OCI-LY7 (cell line): ENCODE measurements at places on chromosomes 2 and 18. TPM values are rescaled to one million over a fixed set of nuclear protein-coding genes. Genes with fewer than 3 reads are reported as not detected.

GRCh38 chr2:181632733-181633401, 24.0 kb downstream of the CERKL start:
- DNase-seq = no peak

GRCh38 chr18:64099244-64099643, 49.6 kb downstream of the LINC00305 start:
- peak; percentile 4 for DNase-seq

DNA sequence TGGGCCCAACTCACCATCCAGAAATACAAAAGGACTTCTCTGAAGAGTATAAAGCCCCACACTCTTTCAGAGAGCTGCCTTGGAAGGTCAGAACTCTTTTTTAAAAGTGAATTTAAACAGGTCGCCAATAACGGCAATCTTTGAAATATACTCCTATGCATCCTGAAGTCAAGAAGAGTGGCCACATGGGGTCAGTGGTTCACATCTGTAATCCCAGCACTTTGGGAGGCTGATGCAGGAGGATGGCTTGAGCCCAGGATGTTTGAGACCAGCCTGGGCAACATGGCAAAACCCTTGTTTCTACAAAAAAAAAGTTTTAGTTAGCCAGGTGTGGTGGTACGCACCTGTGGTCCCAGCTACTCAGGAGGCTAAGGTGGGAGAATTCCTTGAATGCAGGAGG, 68.1 kb upstream of the FZD7 start:
- no peak for DNase-seq

- no peak for DNase-seq
Measured at GRCh38 chr2:107008843-107009242, 122.9 kb upstream of the ST6GAL2 start.

DNA sequence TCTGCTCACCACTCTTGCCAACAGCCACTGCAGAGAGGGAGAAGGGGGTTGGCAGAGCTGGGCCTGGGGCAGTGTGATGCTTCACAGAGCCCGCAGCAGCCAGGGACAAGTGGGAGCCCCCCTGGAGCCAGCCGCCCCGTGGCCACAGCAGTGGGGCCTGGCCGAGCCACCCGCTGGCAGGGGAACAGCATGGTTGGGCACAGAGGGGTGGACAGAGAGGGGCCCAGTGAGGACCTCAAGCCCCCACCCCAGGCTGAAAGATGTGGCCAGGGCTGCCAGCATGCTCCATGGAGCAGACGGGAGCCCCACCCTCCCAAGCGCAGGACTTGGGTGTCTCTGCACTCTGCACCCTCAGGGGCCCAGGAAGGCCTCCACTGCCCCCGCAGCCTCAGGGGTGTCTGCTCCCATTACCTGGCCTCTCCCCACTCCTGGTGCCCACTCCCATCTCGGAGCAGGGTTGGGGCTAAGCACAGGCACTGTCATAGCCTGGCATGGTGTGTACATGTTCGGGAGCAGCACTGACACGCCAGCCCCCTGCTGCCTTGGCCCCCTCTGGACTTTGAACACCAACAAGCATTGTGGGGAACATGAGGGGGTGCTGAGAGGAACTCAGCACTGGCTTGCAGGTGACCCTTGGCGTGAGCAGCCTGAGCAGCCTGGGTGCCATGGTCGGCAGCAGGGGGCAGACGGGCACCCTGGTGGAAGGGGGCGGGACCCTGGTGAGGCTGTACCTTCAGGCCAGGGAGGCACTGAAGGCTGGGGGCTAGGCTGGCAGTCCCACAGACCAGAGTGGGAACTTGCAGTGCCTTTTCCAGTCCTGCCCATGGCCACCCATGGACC, 279.6 kb upstream of the CYP26B1 start:
- DNase-seq = no peak

GRCh38 chr18:58313491-58314032, 269.5 kb downstream of the NEDD4L start:
- DNase-seq = no peak

DNA sequence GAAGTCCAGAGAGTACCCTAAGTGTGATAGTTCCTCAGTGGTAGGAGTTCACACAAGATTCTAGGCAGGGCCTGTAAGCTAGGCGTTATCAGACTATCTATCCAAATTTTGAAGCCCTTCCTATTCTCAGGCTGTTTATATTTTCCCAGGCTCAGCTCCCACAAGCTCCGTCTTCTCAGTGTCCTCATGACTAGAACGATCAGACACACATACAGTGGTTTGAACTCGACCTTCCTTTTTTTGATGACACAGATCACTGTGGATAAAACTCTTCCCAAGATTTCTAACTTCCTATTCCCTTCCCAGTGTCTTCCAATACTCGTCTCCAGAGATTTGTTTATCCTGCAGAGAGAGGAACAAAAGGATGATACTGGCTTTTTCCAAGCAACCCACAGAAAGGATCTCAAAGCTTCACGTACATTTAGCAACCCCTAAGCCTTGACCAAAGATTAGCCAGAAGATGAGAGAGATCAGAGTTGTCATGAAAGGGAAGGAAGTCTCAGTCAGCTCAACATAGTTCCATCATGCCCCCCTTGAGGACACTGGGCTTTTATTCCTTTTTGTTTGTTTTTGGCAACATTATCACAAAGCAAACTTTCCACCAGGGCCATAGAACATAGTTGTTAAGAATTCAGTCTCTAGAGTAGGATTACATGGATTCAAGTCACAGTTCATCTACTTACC, 42.3 kb upstream of the DOK6 start:
- no peak for DNase-seq

GRCh38 chr2:130337735-130338325, 4.9 kb upstream of the IMP4 start:
- no peak for DNase-seq

DNA sequence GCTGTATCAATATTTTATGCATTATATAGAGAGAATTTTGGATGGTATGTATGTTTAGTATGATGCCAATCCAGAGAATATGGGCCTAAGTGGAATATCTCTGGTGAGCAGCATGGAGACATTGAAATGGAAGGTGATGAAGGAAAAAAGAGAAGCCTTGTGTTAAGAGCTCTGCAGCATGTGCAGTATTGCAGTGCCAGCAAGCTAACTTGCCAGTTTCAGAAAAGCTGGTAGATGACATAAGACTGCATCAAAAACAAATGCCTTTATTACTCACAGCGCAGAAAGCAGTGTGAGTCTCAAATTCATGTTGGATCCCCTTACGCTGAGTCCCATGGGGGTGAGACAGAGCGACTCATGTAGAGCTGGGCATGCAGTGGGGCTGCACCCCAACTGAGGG, 280.2 kb downstream of the CTNNA2 start:
- no peak for DNase-seq

DNA sequence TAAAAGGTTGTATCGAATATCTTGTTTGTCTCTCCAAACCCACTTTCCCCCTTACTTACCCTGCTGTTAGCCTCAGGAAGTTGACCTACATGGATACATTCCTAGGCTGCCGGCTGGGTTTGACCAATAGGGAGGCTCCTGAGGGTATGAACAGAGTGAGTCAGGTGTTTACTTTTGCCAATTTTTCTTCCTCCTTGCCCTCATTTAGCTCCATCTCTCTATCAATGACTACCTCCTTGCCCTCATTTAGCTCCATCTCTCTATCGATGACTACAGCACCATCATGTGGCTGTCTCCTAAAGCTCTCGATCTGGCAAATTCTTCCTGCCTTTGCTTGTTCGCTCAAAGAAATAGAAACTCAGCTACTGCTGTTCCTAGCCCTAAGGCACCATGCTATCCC, 571.9 kb upstream of the CRIM1 start:
- no peak for DNase-seq

GRCh38 chr2:118464046-118464445, 375.8 kb downstream of the INSIG2 start:
- DNase-seq = no peak

- no peak for DNase-seq
Measured at GRCh38 chr2:192267484-192267883, 72.8 kb upstream of the TMEFF2 start.

DNA sequence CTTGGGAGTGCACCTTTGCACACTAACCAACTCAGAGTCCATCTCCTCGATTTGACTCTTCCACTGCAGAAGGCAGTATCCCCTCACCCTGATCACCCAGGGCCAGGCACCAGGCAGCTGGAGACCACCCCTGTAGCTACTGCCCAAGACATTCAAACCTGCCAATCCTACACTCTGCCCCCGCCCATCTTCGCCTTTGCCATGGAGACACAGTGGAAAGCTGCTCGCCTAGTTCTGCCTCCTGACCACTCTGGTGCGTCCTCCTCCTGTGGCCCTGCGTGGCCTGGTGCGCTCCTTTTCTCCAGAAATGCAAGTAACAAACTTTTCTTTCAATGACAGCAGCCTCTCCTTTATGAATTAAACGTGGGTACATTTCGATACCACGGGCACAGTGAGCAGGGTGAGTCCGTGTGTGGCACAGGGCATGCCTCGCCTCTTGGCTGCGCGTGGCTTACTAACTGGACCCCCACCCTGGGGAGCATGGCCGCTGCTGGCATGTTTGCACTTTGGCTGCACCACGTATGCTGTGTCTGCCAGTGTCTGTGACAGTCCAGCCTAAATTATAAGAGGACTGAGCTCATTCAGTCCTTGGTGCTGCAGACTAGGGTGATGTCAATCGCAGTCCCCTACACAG, 47.6 kb downstream of the LONRF2 start:
- no peak for DNase-seq

- DNase-seq = no peak
Measured at GRCh38 chr2:236986524-236987330, 99.0 kb upstream of the COPS8 start.

DNA sequence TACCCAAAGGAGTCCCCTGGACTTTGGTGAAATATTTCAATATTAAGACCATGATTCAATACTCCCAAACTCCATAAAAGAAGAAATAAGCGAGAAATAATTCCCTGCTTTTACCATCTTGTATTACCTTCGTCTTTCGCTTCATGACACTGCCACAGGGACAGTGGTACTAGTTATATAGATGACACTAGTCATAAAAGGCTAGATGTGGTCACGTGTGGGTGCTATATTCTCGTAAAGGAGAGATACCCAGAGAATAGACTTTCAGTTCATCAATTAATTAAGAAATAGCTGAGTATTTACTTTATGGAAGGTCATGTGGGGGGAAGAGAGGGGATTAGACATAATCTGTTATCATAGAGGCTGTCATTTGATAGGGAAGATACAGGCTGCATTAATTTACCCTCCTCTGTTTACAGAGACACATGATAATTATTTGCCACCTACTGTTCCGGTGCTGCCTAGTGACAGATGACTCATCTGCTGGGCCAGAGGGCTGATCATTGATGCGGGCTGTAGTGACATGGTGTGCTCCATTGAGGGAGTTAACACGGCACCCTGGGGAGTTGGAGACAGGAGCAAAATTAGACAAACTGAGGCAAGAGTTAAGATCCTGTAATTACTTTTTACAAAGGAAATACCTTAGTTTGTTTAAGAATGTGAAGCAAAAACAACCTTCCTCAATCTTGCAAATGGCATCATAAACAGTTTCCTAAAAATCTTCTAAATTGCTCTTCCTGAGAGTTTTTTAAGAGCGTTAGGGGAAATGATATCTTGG, 78.2 kb upstream of the ITGB6 start:
- DNase-seq = no peak

- no peak for DNase-seq
Measured at GRCh38 chr2:56248965-56249742, 65.4 kb downstream of the CCDC85A start.

- DNase-seq = no peak
Measured at GRCh38 chr2:74534411-74534810, 4.7 kb downstream of the HTRA2 start.

GRCh38 chr2:134647607-134648256, 71.1 kb downstream of the TMEM163 start:
- DNase-seq = no peak

DNA sequence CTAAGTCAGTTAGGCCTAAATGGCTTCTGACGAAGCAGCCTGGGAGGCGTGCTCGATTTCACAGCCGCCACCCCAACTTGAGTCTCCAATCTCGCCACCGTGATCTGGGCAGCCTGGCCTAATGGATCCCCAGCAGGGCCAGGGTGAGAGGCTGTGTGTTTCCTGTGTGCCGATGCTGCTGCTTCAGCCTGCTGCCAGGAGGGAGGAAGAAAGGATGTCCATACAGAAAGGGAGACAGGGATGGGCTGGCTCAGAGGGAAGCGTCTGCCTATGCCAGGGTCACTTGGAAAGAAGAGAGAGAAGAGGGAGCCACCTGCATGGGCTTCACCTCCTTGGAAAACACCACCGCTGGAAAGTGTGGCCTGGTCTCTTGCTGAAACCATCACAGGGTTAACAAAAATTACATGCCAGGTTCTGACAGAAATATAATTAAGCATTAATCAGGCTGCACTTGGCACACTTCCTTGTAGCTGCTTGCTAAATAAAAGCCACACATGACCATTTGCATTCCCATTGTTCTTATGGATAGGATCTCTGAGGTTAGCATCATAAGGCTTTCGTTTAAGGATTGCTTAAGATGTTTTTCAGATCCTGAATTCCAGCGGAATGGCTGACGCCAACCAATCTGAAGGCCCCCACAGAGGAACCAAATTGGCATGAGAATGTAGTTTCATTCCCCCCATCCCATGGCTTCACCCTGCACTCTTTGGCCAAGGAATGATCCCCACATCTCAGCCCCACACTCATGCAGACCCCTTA, 108.8 kb upstream of the SLC1A4 start:
- DNase-seq = no peak

DNA sequence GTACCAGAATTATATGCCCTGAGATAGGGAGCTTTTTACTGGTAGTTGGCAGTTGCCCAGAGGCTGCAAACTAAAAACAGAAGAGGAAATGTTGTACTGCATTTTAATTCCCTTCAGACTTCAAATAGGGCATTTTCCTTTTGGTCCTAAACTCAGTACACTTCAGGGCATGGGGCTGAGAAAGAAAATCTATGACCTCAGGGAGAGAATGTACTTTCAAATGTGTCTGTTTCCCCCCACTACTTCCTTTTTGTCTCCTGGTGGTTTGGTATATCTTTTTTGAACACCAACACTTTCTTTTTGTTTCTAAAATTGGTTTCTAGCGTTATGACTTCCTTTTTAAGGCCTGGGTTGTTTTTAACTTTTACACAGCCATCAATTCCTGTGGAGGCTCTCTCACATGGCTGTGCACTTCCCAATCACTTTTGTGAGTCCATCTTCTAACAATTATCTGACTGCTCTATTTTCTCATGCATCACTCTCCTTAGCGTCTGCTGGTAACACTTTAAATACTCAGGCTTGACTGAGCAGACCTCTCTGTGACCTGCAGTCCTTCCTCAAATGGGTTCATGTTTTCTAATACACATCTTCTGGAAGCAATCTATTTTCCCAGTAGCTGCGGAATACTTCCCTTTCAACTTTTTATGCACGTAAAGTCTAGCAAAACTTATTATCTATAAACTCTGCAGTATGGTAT, 596.0 kb downstream of the LRP1B start:
- DNase-seq = no peak

GRCh38 chr2:41771710-41772109, 276.1 kb upstream of the PKDCC start:
- DNase-seq = no peak

- no peak for DNase-seq
Measured at GRCh38 chr2:217792626-217793527, 209.9 kb downstream of the TNS1 start.

The ADD2 gene
- not detected in 2 replicates for total RNA-seq

The PLA2R1 gene
- total RNA-seq = not detected in 2 replicates

The RAD51AP2 gene
- total RNA-seq = 0.09 TPM in 1 of 2 replicates, not detected in the other

The CRYBA2 gene
- total RNA-seq = not detected in 2 replicates

The IL37 gene
- total RNA-seq = 0.63 TPM in 1 of 2 replicates, not detected in the other

The L3MBTL4 gene
- total RNA-seq = not detected in 2 replicates

The GGCX gene
- 32.5 and 32.8 TPM in 2 replicates for total RNA-seq
